Vagina (tissue), 2 donors: ENCODE measurements at places on chromosomes 4 and X.

- no peak for DNase-seq
Observed at GRCh38 chr4:110586131-110586850, 36.6 kb downstream of the PITX2 start.

- no peak for DNase-seq
Observed at GRCh38 chr4:5783486-5783885, 72.5 kb downstream of the EVC start.

DNA sequence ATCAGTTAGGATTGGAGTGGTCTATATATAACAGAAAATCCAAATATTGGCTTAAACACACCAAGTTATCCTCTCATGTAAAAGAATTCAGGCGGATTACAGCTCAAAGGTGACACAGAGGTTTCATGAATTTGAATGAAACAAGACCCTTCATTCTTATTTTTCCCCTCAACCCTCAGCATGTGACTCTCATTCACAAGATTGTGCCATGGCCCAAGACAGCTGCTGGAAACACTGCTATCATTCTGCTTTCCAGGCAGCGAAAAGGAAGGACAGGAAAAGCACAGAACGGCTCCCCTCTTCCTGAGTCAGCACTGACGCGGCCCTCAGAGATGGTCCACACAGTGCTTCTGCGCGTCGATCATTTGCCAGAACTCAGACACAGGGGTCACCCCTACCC is 891.0 kb upstream of the FRG1 start:
- DNase-seq, result no peak

DNA sequence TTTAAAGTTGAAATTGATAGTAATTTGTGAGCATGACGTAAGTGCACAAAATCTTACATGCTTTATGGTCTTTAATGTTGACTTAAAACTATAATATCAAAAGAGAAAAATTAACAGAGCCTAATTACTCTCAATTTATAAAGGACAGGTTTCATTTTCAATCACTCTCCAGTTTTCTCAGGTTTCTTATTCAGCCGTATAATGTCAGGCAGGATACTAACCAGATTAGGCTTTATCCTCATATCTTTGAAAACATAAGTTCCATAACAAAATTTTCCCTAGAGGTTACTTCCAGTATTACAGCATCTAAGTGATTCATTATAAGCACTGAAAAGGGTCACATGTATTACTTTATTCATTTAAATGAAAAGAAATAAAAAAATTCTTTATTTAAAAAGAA is 492.1 kb downstream of the PACRGL start:
- no peak for DNase-seq

GRCh38 chrX:71212536-71212935 is 10.5 kb upstream of the GJB1 start:
- DNase-seq, result no peak
